ENCODE measurements at places on chromosomes 1 and 21.
A peak's percentile ranks its signal among the peaks of the same experiment; 100 is the strongest.

DNA sequence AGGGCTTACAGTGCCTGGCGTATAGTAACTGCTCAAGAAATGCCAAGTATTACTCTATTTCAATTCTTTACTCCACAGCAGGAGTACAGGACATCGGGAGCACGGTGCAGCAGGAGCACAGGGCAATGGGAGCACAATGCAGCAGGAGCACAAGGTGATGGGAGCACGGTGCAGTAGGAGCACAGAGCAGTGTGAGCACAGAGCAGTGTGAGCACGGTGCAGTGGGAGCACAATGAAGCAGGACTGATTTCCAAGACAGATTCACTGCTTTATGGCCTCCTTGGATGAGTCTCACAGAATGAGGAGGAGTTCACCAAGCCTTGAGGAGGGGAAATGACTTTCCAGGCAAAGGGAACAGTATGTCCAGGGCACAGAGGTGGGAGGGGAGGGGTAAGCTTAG is 5.0 kb upstream of the PAQR7 start:
- no peak for DNase-seq

DNA sequence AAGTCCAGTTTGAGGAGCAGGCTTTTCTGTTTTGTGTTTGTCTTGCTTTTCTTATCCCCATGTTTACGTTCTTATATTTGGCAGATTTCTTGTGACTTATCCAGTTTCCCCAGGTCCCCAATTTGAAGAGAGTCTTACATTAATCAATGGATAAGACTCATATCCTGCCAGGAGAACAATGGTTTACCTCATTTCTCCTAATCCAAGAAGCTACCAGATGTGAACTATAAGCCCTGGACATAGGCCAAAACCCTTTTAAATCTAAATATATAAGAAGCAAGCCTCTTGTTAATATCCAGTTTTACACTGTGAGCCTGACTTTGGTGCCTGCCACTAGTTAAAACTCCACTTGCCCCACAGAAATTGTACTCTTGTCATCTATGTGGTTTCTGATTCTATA is 15.1 kb upstream of the COP1 start:
- no peak for DNase-seq

DNA sequence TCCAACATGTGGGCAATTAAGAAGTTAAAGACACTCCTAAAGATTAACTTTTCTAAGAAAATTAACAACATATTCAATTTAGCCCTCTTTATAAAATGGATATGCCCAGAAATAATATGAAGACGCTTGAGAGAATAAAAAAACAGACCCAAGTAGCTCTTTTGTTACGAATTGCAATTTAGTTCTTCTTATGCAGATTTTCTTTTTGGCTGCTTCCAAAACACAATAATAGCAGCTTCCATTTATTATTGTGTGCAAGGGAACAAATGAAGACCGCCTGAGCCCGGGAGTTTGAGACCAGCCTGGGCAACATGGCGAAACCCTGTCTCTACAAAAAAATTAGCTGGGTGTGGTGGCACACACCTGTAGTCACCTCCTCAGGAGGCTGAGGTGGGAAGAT is 50.4 kb upstream of the BCL10 start:
- no peak for DNase-seq

DNA sequence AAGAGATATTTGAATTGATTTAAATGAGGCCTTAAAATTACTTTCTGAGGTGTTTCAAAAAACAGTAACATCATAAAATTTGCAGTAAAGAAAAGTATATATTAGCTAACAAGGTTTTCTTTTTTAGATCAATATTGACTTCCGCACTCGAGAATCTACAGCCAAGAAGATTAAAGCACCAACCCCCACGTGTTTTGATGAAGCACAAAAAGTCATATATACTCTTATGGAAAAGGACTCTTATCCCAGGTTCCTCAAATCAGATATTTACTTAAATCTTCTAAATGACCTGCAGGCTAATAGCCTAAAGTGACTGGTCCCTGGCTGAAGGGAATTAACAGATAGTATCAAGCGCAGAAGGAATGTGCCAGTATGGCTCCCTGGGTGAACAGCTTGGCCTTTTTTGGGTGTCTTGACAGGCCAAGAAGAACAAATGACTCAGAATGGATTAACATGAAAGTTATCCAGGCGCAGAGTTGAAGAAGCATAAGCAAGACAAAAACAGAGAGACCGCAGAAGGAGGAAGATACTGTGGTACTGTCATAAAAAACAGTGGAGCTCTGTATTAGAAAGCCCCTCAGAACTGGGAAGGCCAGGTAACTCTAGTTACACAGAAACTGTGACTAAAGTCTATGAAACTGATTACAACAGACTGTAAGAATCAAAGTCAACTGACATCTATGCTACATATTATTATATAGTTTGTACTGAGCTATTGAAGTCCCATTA is 3.6 kb downstream of the RGS1 start:
- peak; percentile 31 for DNase-seq

- no peak for DNase-seq
These were observed 17.1 kb downstream of the LRIG2 start for GRCh38 chr1:113090051-113090450.

DNA sequence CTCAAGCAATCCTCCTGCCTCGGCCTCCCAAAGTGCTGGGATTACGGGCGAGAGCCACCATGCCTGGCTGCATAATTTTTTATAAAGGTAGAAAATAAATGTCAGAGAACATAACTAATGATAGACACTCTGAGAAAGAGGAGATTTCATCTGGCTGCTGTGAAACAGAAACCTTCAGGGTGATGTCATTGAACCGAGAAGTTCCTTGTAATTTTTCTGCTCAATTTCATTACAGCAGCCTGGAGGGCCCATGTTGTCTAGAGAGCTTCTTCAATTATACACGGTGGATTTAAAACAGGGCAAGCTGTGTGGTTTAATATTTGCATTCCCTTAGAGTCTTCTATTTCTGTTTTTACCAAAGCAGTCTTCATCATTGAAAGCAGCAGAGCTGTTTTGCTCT is 64.3 kb upstream of the MORC3 start:
- DNase-seq: no peak

DNA sequence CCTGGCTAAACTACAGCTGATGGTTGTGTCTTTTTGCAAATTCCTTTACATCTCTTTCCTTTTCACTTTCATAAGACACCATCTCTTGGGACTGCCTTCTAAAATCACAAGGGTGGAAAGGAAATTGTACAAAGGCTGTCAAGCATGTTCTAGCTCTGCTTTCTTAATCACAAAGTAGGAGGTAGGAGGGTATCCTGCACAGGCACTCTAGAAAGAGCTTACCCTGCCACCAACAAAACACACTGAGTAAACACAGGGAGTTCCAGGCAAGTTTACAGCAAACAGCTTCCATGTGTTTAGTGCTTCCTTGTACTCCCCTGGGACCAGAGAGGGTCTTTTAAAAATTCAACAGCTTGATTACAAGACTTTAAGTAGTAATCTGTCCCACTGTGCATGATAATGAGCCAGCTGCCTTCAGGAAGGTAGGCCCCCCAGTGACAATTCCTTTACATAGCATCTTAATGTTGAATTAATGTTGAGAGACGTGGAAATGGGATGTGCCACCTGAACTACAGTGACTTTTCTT is 2.4 kb downstream of the PLPP3 start:
- DNase-seq: peak; percentile 83

GRCh38 chr1:246691622-246692495 is 32.4 kb upstream of the SCCPDH start:
- DNase-seq: no peak

GRCh38 chr1:159282118-159282517 is 20.0 kb upstream of the FCER1A start:
- DNase-seq: peak; percentile 22

DNA sequence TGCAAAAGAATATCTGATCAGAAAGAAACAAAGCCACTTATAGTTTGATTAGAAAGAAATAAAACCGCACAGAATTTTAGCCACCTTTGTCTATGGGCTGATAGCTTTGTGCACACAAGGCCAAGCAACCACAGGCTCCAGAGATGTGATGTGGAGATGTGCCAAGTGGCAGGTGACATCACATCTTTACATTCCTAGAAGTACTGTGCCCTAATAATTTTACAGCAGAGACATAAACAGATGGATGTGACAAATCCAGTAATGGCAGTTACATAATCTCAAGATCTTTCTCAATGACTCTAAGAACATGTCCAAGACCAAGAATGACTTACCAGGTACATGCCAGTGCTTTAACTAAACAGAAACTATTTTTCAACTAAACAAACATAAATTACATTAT is 159.5 kb downstream of the LTN1 start:
- no peak for DNase-seq

GRCh38 chr1:153493343-153493960 is 33.0 kb upstream of the S100A7 start:
- DNase-seq: no peak

- no peak for DNase-seq
These were observed 407.9 kb downstream of the PLA2G4A start for GRCh38 chr1:187236676-187237075.

DNA sequence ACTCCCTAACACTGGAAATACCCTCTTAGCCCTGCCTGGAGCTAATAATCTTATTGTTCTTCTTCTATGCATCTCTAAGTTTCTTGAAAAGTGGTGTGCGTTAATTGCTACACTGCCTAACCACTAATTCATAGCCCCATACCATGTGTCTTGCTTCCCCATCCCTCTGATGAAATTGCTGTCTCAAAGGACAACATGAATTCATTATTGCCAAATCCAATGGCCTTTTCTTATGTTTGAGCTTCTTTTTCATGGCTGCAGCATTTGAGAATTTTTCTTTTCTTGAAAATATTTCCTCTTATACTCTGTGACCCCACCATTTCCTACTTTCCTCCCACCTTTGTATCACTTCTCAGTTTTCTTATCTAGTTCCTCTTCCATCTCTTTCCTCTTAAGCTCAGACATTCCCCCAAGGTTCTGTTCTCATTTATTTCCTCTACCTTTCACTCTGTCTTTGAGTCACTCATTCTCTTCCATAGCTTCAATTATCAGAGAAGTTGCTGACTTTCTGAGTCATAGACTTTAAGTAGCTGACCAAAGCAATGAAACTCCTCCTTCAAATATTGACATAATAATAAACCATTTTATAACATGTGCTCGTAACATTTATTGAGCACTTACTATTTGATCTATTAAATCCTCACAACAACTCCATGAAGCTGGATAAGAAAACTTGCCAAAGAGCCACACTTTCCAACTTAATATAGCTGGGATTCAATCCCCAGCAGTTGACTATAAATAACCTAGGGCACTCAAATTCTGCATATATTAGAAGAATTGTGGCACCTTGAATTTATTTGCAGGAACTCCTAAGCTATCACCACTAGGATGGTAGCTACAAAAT is 35.5 kb upstream of the ATP6V1G3 start:
- no peak for DNase-seq

DNA sequence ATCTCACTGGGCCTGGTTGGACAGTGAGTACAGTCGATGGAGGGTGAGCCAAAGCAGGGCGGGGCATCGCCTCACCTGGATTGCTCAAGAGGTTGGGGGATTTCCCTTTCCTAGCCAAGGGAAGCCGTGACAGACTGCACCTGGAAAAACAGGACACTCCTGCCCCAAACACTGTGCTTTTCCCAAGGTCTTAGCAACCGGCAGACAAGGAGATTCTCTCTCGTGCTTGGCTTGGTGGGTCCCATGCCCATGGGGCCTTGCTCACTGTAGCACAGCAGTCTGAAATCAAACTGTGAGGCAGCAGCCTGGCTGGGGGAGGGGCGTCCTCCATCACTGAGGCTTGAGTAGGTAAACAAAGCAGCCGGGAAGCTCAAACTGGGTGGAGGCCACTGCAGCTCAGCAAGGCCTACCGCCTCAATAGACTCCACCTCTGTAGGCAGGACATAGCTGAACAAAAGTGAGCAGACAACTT is 11.3 kb downstream of the C1orf105 start:
- no peak for DNase-seq

- DNase-seq: no peak
These were observed 57.4 kb downstream of the TIAM1 start for GRCh38 chr21:31286621-31287020.

- DNase-seq: no peak
These were observed 11.1 kb upstream of the PTPN7 start for GRCh38 chr1:202171292-202172014.

- DNase-seq: no peak
These were observed 52.9 kb downstream of the FOXJ3 start for GRCh38 chr1:42282024-42282579.

DNA sequence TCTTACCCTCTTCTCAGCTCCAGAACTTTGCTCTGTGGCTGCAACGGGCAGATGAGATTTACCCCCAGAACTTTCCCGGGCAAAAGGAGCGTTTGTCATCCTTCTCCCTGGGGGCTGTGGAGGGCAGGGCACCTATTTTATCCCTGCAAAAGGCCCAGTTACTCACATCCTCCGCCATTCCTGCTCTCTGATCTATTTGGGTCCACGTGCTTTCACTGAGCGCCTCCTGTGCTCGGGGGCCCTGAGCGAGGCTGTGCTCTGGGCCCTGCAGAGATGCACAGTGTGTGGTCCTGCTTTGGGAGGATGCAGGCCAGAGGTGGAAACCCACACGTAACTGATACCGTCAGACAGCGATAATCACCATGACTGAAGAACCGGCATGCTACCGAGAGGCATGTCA is 2.4 kb upstream of the CSMD2 start:
- no peak for DNase-seq

DNA sequence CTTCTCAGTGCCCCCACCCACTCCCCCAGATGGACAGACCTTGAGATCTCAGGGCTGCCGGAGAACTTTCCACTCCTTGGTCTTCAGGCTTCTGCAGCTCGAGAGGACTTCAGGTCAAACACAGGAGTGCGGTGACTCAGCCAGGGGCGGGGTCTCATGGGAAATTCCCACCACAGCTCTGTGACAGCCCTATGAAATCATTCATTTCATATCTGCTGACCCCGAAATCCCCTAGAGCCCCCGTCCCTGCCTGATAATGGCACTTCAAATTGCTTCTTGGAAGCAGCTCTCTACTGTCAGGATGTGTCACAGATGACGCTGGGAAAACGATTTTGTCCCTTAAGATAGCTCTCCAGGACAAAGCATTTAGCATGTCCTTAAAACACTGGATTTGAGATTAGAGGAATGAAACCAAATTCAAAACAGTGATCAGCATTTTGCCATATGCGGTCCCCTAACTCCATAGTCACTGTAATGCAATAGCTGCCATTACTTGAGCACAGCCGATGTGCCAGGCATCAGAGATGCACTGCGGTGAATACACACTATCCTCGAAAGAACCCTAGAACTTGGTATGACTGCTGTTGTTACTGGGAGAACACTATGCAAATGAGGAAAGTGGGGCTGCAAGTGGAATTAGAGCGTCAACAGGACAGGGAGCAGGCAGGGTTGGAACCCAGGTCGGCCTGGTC is at the start of gene TNFRSF9:
TSS of gene TNFRSF9 (minus strand) at position 95 of the 692 bp plus-strand sequence. CDS start 845 bp downstream, outside the sequence.
- DNase-seq: no peak

- peak; percentile 68 for DNase-seq
These were observed 37.4 kb upstream of the C1orf198 start for GRCh38 chr1:230905733-230906132.

- no peak for DNase-seq
These were observed at the start of gene KDF1 for GRCh38 chr1:26959722-26960624. Gene KDF1, minus strand, starts transcription at chr1:26960468. Its CDS starts 8,088 bp downstream, at chr1:26952380.

Data from pons (tissue), 1 donor.